ENCODE measurements at places on chromosomes 6 and 20. TPM values are rescaled to one million over a fixed set of nuclear protein-coding genes. Genes with fewer than 3 reads are reported as not detected.

The EFCAB8 gene
- not detected for total RNA-seq

DNA sequence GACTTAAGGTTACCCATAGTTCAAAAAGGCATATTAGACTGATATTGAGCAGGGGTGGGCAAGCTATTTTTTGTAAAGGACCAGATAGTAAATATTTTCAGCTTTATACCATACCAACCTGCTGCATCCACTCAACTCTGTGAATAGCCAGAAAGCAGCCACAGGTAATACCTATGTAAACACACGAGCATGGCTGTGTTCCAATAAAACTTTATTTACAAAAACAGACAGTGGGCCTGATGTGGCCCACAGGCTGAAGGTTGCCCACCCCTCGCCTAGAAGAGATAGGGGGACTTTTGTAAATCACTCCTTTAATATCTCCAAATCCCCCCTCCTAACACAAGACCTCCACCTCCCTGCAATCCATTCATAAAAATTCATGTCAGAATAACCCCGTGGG lies 64.4 kb downstream of the PSMG4 start:
- no peak for DNase-seq

- DNase-seq, result no peak
These were observed 346.3 kb downstream of the BMP2 start for GRCh38 chr20:7113577-7114466.

GRCh38 chr6:112320561-112321318 lies 26.4 kb upstream of the RFPL4B start:
- DNase-seq, result no peak

DNA sequence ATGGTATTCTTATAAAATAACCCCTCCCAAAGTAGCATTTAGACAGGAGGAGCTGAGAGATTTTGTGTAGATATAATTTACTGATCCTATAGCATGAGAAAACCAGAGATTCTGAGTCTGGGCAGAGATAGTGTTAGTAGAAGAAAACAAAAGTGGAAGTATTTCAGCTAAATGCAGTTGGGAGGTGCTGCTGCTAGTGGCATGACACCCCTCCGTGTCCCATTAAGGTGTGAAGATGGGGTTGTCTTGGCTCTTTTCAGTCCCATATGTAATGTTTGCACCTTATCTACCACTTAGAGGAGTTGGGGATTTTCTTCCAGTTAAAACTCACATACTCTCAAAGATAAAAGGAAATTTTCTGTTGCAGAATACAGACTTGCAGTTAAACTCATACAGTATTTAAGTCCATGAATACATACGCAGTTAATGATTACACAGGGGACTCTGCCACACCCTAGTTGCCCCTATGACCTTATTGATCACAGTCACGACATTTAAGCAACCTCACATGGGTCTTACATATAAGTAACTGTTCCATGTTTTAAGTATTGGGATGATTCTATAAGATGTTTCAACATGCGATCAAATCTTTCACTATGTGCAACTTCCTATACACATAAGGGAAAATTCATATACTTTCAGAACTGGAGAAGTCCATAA lies 11.5 kb downstream of the TAAR2 start:
- no peak for DNase-seq

The HMGCLL1 gene
- 1.6 TPM for total RNA-seq

- peak; percentile 68 for DNase-seq
These were observed 128.8 kb downstream of the FOXO3 start for GRCh38 chr6:108689272-108690161.

The FOXF2 gene
- total RNA-seq, result 1.1 TPM

The C6orf132 gene
- total RNA-seq, result 3.3 TPM

GRCh38 chr20:47974234-47974878 lies 189.1 kb upstream of the SULF2 start:
- DNase-seq, result no peak

DNA sequence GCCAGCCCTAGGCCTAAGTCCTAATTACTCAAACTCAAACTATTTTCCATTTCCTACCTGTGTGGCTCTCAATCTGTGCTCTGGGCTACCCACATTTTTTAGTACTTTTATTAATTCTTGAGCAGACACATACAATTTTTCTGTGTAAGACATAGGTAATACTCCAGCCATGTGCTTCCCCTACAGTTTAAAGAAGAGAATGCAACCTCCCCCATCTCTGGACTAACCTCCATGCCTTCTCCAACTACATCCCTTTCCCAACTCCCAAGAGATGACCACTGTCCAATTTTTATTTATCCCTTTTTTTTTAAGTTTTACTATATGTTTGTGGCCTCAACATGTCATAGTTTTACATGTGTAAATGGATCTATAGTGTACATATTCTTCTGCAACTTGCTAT lies 5.8 kb downstream of the HMGN4 start:
- DNase-seq, result no peak

DNA sequence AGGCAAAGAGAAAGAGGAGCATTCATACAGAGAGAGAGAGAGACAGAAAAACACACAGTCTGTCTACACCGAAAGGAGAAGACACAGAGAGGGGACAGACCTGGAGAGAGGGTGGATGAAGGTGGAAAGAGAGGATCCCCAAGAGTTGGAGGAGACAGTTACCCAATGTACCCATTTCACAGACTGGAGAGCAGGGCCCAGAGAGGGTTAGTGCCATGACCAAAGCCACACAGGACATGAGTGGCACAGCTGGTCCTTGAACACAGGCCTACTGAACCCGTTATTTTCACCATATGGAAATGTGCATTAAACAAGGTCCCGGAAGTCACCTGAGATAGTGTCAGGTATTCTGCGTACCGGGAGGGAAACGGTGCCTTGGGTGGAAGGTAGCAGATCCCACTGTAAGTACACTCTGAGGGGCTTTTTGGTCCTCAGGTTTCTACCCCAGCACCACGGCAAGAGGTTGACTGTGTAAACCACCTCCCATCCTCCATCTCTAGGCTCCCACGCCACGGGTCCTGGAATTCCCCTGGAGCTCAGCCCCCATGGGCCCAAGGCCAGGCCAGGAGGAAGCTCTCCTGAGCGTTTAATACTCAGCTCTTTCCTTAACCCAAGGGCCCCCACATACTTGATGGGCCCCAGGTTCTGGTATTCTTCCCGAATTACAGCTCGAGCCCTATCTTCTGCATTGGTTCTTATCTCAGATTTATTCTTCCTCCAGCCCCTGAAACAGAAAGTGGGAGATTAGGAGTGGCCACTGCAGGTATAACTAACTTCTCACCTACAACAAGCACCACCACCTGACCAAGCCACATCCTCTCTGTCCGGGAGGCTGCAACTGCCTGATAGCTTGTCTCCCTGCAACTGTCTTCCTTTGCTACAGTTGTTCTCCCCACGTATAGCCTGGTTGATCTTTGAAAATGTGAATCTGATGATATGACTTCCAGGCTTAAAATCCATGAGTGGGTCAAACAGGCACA lies 38.4 kb upstream of the OCSTAMP start:
- no peak for DNase-seq

GRCh38 chr6:69622230-69622629 lies 174.6 kb downstream of the LMBRD1 start:
- no peak for DNase-seq

- no peak for DNase-seq
These were observed 83.4 kb downstream of the TSHZ2 start for GRCh38 chr20:53055367-53056067.

The SIM1 gene
- not detected for total RNA-seq

GRCh38 chr6:143328876-143329275 lies 121.6 kb downstream of the ADAT2 start:
- DNase-seq, result no peak

DNA sequence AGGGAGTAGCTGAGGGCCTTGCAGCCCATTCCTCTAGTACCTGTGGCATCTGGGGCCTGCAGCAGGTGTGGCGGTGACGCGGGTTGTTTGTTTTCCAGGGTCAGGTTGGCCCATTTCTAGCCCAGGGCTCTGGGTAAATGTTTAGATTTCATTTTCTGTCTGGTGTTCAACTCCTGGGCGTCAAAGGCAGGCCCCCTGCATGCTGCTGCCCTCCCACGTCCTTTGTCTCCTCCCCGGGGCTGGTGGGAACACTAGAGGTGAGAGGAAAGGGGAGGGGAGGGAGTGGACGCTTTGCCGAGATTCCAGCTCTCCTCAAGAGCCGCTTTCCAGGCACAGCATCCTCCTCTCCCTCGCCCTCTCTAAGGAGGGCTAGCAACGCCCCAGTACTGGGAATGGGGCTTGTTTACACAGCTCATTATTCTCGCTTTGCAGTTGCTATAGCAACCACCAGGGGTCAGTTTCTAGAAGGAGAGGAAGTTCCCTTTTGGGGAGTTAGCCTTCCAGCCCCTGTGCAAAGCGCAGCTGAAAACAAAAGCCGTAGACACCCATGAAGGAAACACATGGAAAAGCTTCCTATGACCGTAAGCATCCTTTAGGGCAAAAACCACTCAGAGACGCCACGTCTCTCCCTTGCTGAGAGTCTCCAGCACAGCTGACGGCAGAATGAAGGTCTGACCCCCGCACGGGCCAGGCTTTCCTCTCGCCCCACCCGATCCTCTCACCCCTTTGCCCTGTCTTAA lies 170.6 kb downstream of the LY86 start:
- no peak for DNase-seq

DNA sequence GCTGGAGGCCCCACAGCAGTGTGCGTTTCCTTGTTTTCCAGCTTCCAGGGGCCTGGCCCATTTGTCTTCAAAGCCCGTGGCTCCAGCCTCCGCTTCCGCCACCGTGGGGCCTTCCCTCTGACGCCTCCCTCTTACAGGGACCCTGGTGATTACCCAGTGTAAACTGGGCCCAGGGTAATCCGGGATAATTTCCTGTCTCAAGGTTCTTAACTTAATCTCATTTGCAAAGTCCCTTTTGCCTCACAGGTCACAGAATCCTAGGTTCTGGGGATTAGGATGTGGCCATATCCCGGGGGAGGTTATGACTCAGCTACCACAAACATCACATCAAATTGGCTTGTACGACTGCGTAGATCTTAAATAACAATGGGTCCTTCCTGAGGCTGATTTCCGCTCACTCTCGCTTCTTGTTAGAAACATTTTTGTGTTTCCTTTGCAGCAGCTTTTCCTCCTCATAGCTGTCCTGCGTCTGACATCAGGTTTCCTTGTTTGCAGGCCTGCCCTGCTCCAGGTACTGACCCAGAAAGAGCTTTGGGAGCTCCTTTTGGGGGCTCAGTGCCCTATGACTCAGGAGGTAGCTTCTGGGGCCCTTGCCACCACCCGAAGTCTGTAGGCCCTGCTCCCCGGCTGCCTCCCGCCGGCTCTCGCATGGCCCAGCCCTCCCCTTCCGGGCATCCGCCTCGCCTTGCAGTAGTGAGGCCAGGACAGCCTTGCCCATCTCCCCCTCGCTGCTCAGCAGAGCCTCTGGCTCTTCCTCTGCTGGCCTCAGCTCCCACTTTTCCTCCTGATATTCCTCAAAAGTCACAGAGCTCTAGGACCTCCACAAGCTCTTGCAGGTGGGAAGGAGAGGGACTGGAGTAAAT lies 100.5 kb downstream of the ERMARD start:
- DNase-seq, result no peak

GRCh38 chr20:8049310-8049709 lies 29.7 kb upstream of the TMX4 start:
- DNase-seq, result no peak

DNA sequence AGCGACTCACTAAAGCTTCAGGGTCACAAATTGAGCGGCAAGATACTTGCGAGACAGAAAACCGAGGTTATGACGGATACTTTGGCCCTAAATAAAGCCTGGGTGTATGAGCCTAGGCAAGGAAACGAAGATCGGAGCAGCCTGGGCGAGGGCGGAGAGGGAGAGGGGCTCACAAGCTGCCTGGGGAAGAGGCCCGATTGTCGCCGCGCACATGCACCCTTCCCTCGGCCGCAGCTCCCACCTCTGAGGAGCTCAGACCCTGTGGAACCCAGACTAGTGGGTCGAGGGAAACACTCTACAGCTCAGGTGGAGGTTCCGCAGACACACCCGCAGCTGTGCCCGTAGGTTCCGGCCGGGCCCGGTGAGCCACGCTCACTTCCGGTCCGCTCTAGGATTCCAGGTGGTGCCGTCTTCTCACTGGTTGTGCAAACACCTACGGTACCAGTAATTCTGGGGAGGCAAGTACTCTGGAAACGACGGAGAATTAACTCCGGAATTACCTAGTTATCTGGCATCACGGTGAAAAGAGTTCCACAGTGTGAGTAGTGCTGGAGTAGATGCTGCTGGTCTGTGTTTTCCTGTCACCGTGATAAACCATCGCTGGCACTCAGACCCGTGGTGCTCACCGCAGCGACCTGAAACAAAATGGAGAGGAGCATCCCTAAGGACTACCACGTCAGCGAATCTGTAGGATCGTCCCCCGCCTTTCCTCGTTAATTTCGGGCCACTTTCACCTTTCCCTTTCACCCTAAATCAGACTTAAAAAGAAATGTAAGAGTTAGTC lies 61.5 kb downstream of the GPX5 start:
- peak; percentile 28 for DNase-seq

DNA sequence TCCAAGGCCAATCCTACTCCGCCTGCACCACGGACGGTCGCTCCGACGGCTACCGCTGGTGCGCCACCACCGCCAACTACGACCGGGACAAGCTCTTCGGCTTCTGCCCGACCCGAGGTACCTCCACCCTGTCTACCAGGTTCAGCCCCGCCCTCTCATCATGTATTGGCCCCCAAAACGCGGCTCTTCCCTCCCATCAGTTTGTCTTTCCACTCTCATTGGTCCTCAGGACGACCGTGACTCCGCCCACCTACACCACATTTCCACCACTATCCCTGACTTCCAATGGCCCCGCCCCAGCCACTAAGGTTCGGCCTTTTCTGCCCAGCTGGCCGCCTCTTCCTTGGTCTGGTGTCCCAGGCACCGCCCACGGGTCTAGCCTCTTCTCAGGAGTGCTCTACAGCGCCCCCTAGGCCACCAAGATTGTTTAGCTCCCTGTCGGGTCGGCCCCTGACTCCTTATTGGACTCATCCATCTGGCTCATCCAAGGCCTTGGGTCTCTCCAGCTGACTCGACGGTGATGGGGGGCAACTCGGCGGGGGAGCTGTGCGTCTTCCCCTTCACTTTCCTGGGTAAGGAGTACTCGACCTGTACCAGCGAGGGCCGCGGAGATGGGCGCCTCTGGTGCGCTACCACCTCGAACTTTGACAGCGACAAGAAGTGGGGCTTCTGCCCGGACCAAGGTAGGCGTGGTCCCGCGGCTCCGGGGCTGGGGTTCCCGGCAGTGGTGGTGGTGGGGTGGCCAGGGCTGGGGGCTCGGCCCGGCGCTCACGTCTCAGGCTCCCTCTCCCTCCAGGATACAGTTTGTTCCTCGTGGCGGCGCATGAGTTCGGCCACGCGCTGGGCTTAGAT lies 3.1 kb downstream of the MMP9 start:
- no peak for DNase-seq
